ENCODE measurements at places on chromosomes 11 and 22. TPM values are rescaled to one million over a fixed set of nuclear protein-coding genes. Genes with fewer than 3 reads are reported as not detected.
A peak's percentile ranks its signal among the peaks of the same experiment; 100 is the strongest.

DNA sequence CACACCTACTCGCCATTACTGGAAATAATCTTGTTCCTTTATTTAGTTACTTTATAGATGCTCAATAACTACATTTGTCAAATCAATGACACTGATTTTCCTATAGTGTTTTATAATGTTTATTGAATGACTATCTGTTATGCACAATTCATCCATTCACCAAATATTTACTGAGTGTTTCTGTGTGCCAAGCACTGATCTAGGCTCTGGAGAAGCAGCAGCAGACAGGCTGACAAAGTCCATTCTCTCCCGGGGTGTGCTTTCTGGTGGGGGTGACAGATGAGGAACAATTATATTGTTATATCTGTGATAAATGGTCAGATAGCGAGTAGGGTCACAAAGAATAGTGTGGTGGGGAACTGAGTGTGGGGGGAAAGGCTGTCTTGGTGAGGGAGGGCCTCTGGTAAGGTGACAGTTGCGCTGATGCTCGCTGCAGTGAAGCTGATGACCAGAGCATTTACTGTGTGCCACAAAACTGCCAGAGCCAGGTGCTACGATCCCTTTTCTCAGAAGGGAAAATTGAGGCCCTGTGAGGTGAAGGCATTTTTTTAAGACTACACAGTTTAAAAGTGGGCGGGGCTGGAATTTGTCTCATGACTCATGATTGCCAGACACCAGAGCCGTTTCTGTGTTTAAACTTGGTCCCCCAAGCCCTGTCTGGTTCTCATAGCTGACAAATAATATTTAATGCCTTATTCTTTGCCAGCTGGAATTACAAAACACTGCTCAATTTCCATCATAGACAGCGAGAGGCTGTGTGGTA, 10.2 kb downstream of the PACS1 start:
- peaks cover 90% of the 10 kb centered on the region for H3K4me1 ChIP-seq
- no peaks in the 10 kb centered on the region for H3K27me3 ChIP-seq
- DNase-seq: peak; percentile 82
- H3K27ac ChIP-seq: peak overlapping the region; percentile 98

GRCh38 chr11:120028897-120029258, 109.0 kb downstream of the TRIM29 start:
- H3K36me3 ChIP-seq: no peaks in the 10 kb centered on the region
- H3K4me1 ChIP-seq: no peaks in the 10 kb centered on the region

GRCh38 chr11:108034952-108035351, 26.3 kb downstream of the CUL5 start:
- H3K36me3 ChIP-seq: peaks cover 43% of the 10 kb centered on the region
- no peaks in the 10 kb centered on the region for H3K27me3 ChIP-seq
- H3K4me3 ChIP-seq: no peak overlapping the region
- H3K4me1 ChIP-seq: peaks cover 15% of the 10 kb centered on the region

GRCh38 chr11:119713359-119714040, 15.5 kb downstream of the NECTIN1 start:
- H3K4me1 ChIP-seq: no peaks in the 10 kb centered on the region
- no peak for DNase-seq
- H3K36me3 ChIP-seq: no peaks in the 10 kb centered on the region
- no peak overlapping the region for H3K27ac ChIP-seq

- H3K36me3 ChIP-seq: no peaks in the 10 kb centered on the region
- H3K27me3 ChIP-seq: no peaks in the 10 kb centered on the region
- H3K4me3 ChIP-seq: no peak overlapping the region
- no peak overlapping the region for H3K27ac ChIP-seq
These were observed 60.0 kb downstream of the MYEOV start for GRCh38 chr11:69353696-69354544.

DNA sequence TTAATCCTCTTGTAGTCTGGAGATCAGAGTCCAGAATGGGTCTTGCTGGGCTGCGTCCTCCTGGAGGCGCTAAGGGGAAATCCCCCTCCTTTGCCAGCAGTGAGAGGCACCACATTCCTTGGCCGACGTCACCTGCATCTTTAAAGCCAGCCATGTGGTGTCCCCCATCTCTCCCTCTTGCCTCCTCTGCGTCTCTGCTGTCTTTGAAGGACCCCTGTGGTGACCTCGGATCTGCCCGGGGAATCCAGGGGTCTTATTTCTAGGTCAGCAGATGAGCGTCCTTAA, 27.2 kb upstream of the PARVB start:
- no peak for DNase-seq
- peaks cover 29% of the 10 kb centered on the region for H3K4me1 ChIP-seq
- H3K27ac ChIP-seq: no peak overlapping the region

Gene SLC22A8
- total RNA-seq: not detected

Gene BTBD18
- total RNA-seq: not detected

Measured in activated CD4-positive, alpha-beta T cell treated with anti-CD3 and anti-CD28 coated beads for 36 hours (primary cell).